ENCODE measurements at places on chromosomes 1 and 21. TPM values are rescaled to one million over a fixed set of nuclear protein-coding genes. Genes with fewer than 3 reads are reported as not detected.

The BACE2 gene
- 80.0 TPM for polyA plus RNA-seq

The DYNLT4 gene
- 0.09 TPM for polyA plus RNA-seq

- no peak for DNase-seq
Measured at GRCh38 chr1:214402613-214403083, 121.7 kb downstream of the SMYD2 start.

DNA sequence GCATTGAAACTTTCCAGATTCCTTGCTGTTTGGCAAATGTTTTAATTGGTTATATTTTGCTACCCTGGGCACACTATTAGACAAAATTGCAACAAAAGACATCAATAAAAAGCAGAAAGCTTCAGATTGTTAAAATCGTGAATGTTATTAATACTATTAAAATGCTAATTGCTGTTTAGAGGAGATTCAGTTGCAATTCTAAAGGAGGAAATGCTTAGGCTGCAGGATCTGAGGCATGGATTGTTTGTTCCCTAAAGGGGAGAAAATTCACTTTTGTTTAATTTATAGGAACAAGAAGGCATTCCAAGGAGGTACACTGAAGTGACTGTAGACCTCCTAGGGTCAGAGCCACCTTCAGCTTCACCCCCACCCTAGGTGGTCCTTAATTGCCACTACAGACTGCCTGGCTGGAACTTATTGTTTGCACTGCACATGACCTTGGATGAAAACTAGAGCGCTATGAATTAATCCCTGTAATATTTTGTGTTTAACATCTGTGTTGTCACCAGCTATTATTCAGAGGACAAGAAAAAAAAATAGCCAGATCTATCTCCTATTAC is 1266.9 kb upstream of the ADGRL2 start:
- DNase-seq = no peak

Data from foreskin keratinocyte (primary cell).